ENCODE measurements at places on chromosomes 4 and X.

DNA sequence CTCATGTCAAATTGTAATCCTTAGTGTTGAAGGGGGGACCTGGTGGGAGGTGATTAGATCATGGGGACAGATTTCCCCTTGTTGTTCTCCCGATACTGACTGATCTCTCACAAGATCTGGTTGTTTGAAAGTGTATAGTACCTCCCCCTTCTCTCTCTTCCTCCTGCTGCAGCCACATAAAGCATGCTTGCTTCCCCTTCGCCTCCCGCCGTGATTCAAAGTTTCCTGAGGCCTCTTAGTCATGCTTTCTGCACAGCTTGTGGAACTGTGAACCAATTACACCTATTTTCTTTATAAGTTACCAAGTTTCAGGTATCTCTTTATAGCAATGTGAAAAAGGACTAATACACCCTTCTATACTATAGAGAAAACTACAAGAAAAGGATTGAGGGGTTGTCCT, 1170.5 kb upstream of the AGA start:
- no peak for DNase-seq

DNA sequence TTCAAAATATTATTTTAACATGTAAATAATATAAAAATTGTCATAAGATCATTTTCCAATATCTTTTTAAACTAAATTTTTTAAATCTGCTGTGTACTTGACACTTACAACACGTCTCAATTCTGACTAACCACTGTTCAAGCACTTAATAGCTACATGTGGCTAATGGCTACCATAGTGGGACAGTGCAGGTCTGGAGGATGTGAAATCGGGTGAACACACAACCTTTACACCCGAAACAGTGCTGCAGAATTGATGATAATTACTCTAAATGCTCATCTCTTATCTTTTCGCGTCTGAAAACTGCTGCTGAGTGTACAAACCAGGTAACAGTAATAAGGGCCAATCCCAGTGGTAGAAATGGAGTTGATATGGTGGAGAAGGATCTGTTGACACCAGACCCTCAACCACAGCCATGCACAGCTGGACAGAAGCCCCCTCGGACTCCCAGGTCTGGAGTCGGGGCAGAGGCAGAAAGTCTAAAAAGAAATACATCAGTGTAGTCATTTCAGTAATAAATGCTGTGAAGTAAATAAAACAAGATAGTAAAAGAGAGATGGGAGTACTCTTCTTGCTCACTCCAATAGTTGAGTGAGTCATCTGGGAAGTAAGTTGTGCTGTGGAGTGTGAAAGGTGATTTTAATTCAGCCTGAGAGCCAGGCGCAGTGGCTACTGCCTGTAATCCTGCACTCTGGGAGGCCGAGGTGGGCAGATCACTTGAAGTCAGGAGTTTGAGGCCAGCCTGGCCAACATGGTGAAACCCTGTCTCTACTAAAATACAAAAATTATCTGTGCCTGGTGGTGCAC, 150.0 kb downstream of the CBR4 start:
- no peak for DNase-seq

DNA sequence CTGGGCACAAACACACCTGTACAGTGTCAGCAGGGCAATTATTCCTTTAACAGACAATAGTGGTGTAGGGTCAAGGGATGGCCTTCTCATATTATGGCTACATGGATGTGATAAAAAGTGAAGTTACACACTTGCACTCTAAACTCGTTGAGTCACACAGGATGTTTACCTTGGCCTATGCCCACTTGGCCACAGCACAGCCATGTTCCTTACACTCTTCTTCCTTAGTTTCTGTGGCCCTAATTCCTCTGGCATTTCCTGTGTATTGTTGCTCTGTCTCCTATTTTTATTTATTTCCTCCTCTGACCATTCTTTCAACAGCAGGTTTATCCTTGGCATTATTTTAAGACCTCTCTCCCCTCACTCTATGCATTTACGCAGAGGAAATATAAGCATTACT, 86.8 kb upstream of the NPFFR2 start:
- no peak for DNase-seq

- no peak for DNase-seq
These were observed 35.3 kb upstream of the HAND2 start for GRCh38 chr4:173565281-173565680.

GRCh38 chr4:13481569-13481968, 2.6 kb downstream of the RAB28 start:
- peak; percentile 39 for DNase-seq

- no peak for DNase-seq
These were observed 163.9 kb upstream of the LCORL start for GRCh38 chr4:18185491-18185890.

GRCh38 chr4:57412259-57413054, 302.3 kb upstream of the IGFBP7 start:
- DNase-seq = no peak

GRCh38 chr4:57924951-57925350, 814.8 kb upstream of the IGFBP7 start:
- no peak for DNase-seq

- peak; percentile 85 for DNase-seq
These were observed 5.7 kb upstream of the IL13RA2 start for GRCh38 chrX:115023139-115023538.

DNA sequence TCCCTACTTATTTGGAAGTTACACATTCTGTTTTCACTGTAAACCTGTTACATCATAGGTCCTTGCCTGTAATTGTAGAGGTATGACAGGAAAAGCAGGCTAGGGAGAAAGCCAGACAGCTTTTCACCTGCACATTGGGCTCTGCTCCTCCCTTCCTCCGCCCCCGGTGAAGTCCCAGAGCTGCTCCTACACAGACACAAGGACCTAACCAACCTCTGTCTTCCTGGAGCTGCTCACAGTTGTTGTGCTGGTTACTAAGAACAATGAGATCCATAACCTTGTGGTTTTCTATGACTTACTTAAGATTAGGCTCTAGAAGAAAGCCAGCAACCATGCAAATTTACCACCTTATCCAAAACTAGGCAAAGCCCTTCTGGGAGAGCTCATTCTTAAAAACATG, 40.0 kb downstream of the MOSPD2 start:
- no peak for DNase-seq

DNA sequence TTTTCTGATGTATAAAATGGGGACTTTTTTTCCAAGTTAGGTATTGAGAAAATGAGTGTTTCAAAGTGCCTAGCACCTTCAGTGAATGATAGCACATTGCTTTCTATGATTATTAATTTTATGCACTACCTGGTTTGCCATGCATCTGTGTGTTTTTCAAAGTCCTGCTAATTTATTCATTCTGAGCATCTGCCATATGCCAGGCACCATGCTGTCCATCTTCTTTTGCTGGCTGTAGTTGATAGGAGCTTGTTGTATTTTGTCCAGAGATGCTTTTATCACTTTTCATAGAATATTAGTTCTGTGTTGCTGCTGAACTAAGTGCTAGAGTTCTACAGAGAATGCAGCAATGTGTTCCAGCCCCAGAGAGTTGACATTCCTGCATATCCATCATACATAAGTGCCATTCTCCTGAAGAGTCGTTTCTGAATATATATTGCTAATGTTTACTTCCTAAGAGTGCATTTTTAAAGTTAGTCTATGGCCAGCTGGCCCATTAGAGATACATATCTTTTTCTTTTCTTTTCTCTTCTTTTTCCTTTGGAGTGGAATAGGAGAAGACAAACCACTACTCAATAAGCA, 49.0 kb upstream of the CLNK start:
- no peak for DNase-seq

DNA sequence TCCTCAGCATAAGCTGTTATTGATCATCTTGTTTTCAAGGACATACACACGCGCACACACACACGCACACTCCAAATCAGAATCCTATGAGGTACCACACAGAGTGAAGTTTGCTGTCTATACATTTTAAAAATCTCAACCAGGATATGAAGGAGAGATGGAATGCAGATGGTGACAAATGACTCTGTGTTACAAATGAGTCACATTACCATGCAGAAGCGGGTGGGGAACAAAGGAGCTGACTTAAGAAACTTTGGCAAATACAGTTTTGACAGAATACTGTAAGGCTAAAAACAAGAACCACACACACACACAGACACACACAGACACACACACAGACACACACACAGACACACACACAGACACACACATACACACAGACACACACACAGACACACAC, 81.7 kb downstream of the RELL1 start:
- DNase-seq = peak; percentile 63

DNA sequence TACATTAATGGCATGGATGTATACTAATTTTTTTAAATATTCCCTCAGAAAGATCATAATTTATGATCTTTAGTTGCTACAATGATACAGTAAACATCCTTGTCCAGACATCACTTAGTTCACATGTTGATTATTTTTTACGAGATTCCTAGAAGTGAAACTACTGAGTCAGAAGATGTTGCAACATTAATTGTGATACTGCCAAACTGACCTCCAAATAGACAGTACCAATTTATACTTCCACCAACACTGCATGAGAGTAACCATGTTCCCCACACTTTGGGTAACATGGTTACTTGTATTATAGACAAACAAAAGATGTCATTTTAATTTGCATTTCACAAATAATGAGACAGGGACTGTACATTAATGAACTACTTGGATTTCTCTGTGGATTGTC, 19.6 kb downstream of the RCHY1 start:
- DNase-seq = peak; percentile 38

DNA sequence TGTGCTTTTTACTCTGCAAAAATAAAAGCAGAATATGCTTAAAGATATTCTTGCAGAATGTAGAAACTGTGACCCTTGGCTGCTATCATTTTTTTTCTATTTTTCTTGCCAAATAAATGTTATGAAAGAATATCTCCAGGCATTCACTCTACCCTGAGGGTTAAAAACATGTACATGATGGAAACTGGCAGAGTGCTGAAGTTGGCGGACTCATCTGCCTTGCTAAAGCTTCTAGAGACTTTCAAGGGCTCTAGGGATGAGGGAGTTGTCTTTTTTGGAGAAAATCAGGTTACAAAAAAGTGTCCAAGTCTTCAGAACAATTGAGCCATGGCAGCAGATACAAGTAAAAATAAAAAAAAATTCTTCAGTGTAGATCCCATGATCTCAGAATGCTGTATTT, 40.5 kb upstream of the NRK start:
- no peak for DNase-seq

- DNase-seq = peak; percentile 73
These were observed 492.9 kb downstream of the INPP4B start for GRCh38 chr4:142353149-142353738.

DNA sequence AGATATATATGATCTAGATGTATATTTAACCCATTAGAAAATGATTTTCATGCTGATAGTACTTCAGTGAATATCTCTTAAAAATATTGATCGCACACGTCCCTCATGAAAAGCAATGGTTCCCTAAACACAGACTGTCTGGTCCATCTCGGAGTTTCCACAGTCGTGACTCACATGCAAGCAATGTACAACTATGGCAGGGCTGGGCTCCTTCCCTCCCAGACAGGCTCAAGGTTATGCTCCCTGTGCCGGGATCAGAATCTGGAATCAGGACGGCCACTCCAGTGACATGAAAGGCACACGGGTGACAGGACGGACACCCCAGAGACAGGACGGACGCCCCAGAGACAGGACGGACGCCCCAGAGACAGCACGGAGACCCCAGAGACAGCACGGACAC, 40.2 kb upstream of the PPP2R3B start:
- DNase-seq = peak; percentile 14

- no peak for DNase-seq
These were observed 110.3 kb downstream of the HMX1 start for GRCh38 chr4:8761167-8761823.

- no peak for DNase-seq
These were observed 57.8 kb upstream of the PLAC8 start for GRCh38 chr4:83172371-83172770.

- no peak for DNase-seq
These were observed 51.5 kb downstream of the FHIP1A start for GRCh38 chr4:151460434-151460833.

- no peak for DNase-seq
These were observed at the start of gene GAB3 for GRCh38 chrX:154750301-154751202. TSS of gene GAB3 (minus strand) at chrX:154751077. CDS start at chrX:154751025, 52 bp downstream.

DNA sequence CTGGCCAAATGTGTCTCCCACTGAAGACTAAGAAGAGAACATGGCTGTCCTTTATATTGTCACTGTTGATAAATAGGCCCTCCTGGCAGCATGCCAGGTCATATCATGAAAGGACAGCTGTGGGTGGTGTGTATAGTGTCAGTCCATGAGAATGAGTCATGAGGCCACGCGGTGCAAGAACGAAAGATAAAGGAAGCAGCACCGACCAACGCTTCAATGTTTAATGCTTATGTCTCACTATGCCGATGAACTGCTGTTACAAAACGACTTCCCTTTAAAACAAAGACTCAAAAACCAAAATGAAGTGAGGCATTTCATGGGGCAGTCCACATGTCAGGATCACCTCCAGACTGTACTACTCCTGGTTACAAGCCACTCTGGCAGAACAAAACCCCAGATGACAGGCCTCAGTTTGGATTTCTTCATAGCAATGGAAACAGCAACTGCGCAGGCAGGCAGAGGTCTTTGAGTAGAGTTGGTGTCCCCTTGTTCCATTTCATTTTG, 5.2 kb upstream of the TCEANC start:
- peak; percentile 60 for DNase-seq

GRCh38 chr4:66489783-66490452, 819.6 kb upstream of the EPHA5 start:
- peak; percentile 75 for DNase-seq

- DNase-seq = no peak
These were observed 30.1 kb upstream of the TMEM154 start for GRCh38 chr4:152709675-152710438.

DNA sequence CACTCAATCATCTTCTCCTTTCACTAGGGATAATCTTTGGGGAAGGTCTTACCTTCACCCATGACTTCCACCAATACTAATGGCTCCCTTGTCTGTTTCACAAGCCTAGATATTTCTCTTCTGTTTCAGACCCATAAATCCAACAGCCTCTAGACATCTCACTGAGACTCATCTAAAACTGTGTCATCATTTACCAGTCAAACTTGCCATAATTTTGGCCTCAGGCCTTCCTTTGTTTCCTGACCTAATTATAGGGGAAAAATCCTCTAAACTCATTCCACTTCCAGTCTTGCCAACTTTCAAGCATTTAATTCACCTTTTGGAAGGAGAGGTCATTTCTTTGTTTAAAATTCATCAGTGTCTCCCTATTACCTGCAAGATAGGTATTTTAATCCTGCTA, 181.0 kb upstream of the CNKSR2 start:
- DNase-seq = no peak

- DNase-seq = no peak
These were observed 725.0 kb downstream of the CCSER1 start for GRCh38 chr4:90852237-90852636.

DNA sequence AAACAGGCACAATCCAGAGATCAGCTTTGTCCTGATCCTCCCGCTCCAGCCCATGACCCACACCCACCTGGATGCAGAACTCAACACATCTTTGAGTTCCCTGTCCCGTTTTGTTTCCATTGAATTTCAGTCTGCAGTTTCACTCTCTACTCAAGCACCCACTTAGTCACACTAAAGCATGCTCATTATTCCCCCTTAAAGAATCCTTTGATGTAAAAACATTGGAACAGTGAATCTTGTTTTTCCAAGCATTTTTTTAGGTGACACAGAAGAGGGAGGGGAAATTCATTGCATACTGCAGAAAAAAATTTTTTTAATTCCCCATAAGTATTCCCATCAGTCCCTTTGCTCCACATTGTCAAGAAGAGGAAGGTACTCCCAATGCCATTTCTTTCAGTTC, 249.7 kb upstream of the TTC29 start:
- DNase-seq = peak; percentile 25

Data from fibroblast of skin of right quadriceps (primary cell).